ENCODE measurements at places on chromosomes 1 and 21.

DNA sequence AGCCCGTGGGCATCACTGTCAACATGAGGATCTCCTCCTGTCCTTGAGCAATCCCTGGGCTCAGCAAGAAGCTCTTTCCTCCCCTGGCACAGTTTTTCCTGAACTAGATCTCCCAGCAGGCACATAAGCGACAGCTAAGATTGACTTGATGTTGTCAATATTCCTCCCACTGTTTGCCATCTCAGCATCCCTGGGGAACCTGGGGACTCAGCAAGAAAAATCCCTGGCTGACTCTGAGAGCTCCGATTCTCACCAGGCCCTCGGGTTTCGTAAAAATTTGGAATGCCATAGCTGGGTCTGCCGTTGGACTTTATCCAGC lies 687.2 kb downstream of the MATN1 start:
- DNase-seq = no peak

- peak; percentile 51 for DNase-seq
These were observed 10.3 kb upstream of the LMNA start for GRCh38 chr1:156104065-156104810.

GRCh38 chr1:31289021-31289420 lies 7.6 kb downstream of the SNRNP40 start:
- no peak for DNase-seq

GRCh38 chr1:14332158-14332557 lies 266.3 kb upstream of the KAZN start:
- no peak for DNase-seq

- DNase-seq = no peak
These were observed 3.2 kb upstream of the OR2AK2 start for GRCh38 chr1:247961791-247962190.

DNA sequence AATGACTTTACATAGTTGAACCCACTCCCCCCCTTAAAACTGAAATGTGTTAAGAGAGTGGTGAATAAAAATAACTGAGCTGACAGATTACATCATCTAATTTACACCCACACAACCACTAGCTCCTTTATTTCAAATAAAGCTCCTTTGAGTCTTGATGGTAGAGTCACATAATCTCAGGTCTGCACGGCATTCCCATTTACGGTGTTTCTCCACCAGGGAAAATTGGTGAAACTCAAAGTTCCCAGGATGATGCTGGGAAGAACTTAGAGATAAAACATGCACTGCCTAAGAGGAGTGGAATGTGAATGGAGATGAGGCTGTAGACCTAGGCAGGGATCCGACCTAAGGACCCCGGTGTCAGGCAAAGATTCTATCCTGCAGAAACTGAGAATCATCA lies 727.8 kb upstream of the ADAMTS5 start:
- no peak for DNase-seq

GRCh38 chr1:21050031-21050430 lies 126.7 kb downstream of the EIF4G3 start:
- no peak for DNase-seq

DNA sequence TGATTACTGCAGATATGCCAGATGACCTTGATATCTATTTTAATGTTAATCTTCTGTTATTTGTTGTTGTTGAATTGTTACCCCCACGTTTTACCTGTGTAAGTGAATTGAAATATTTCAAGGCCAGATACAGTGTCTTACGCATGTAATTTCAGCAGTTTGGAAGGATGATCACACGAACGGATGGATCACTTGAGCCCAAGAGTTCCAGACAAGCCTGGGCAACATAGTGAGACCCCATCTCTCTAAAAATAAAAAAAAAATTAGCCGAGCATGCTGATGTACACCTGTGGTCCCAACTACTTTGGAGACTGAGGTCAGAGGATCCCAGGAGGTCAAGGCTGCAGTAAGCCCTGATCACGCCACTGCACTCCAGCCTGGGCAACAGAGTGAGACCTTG lies 32.2 kb downstream of the SDCCAG8 start:
- DNase-seq = no peak

DNA sequence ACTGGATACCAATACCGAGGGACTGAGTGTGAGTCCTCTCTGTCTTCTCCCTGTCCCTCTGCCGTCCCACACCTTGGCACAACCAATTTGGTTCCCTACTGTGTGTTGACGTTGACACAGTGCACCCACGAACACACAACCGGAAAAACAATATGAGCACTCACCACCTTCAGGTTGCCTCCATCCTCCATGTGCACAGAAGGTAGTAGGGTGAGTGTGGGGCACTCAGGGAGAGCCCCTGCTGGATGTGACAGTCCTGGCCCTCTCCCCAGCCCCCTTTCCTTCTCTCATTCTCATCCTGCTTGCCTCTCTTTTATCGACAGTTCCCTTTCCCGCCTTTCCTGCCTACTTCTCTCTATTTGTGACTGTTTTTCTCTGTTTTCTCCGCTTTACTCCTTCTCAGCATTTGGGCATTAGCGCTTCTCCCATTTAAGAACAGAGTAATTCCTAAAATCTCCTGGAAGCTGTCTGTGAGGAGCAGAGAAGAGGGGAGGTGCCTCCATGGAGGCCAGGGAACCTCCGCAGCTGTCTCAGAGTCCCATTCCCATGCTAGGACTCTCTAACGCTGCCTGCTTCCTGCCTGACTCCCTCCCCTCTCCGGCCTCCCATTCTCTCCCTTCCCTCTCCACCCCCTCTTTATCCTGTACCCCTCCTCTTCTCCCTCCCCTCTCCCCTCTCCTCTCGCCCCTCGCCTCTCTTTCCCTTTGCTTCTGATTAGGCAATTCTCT lies 16.4 kb downstream of the CADM3 start:
- DNase-seq = no peak

GRCh38 chr1:224623743-224624333 lies 7.7 kb downstream of the CNIH3 start:
- peak; percentile 72 for DNase-seq

- DNase-seq = no peak
These were observed 180.4 kb downstream of the FOXD2 start for GRCh38 chr1:47618222-47618720.

- DNase-seq = no peak
These were observed 3.0 kb upstream of the MFSD2A start for GRCh38 chr1:39951926-39952325.

- peak; percentile 45 for DNase-seq
These were observed 2.6 kb upstream of the MAPKAPK2 start for GRCh38 chr1:206682111-206682510.

GRCh38 chr1:90198616-90199332 lies 203.9 kb downstream of the ZNF326 start:
- DNase-seq = no peak

GRCh38 chr1:198929111-198929604 lies 290.3 kb downstream of the PTPRC start:
- no peak for DNase-seq

DNA sequence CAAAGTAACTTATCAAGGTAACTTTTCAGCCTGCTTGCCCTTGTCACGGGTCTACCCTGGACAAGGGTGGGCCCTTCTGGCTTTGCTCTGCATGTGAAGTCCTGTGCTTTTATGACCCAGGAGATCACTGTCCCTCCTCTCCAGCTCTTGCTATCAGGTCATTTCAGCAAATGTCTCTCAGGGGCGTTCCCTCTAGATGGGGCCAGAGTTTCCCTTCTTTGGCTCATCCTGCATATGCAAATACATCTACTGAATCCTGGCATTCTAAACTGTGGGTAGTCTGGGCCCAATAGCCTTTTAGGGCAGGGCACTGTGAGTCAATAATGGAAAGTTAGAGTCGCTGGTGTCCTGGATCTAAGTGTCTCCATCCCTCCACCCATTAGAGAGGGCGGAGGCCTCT lies 366.9 kb upstream of the USP24 start:
- no peak for DNase-seq

GRCh38 chr1:225430301-225430700 lies 2.5 kb upstream of the LBR start:
- DNase-seq = no peak

GRCh38 chr1:9269078-9269501 lies 23.6 kb upstream of the SPSB1 start:
- DNase-seq = no peak

DNA sequence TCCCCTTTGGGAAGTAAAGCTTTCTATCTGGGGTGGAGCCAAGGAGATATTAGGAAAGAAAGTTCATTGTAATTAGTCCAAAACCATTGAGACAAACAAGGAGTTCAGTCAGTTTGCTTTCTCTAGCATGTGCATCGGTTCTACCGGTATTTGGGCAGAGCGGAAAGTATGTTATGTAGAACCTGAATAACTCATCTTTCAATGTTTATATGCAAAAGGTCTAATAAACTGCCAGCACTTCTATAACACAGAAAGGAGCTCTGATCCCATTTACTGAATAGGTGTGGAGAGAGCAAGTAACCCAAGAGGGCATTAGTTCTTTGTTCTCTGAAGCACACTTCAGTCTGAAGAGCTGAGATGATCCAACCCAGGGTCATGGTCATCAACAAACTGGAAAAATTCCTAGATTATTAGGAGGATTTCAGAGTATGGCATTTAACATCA lies 3.5 kb downstream of the TGFB2 start:
- DNase-seq = no peak

GRCh38 chr21:33230545-33231324 lies 997 bp downstream of the IFNAR2 start:
- DNase-seq = peak; percentile 72

DNA sequence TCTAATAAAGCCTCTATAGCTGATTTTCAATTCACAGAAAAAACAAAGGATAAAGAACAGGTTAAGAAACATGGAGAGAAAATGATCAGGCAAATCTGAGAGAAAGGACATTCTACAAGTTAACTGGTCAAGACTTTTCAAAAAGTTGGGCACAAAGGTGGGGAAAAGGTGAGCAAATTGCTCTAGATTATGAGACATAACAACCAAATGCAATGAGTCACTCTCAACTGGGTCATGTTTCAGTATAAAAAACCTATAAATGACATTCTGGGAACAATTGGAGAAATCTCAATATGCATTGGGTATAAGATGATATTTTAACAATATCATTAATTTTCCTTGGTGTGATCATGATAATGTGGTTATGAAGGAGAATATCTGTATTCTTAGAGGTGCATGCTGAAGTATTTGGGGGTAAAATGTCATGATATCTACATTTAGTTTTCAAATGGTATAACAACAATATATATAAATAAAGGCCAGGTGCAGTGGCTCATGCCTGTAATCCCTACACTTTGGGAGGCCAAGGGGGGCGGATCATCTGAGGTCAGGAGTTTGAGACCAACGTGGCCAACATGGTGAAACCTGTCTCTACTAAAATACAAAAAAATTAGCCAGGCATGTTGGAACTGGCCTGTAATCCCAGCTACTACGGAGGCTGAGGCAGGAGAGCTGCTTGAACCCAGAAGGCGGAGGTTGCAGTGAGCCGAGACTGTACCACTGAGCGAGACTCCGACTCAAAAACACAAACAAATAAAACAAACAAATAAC lies 27.0 kb downstream of the ANKRD13C start:
- DNase-seq = no peak

GRCh38 chr1:36258960-36259344 lies 34.7 kb downstream of the THRAP3 start:
- DNase-seq = no peak

- no peak for DNase-seq
These were observed 110.8 kb downstream of the GREM2 start for GRCh38 chr1:240501115-240501514.

DNA sequence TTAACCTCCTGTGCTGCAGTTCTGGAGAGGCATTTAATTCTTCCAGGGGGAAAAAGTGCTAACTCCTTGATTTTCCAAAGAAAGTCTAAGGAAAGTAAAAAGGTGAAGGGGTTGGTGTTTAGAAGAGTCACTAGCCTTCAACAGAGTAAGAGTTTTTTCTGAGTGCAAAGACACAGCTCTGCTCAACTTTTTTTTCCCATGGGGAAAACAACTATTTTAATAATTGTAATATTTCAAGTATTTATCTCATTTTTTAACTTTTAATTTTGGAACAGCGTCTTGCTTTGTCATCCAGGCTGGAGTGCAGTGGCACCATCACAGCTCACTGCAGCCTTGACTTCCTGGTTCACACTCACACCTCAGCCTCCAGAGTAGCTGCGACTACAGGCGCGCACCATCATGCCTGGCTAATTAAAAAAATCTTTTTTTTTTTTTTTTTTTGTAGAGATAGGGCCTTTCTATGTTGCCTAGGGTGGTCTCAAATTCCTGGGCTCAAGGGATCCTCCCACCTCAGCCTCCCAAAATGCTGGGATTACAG lies 202.6 kb downstream of the APP start:
- DNase-seq = no peak

GRCh38 chr1:179883745-179884138 lies 1.7 kb downstream of the TOR1AIP1 start:
- DNase-seq = peak; percentile 45

GRCh38 chr1:91757763-91758460 lies 128.0 kb downstream of the TGFBR3 start:
- DNase-seq = no peak

DNA sequence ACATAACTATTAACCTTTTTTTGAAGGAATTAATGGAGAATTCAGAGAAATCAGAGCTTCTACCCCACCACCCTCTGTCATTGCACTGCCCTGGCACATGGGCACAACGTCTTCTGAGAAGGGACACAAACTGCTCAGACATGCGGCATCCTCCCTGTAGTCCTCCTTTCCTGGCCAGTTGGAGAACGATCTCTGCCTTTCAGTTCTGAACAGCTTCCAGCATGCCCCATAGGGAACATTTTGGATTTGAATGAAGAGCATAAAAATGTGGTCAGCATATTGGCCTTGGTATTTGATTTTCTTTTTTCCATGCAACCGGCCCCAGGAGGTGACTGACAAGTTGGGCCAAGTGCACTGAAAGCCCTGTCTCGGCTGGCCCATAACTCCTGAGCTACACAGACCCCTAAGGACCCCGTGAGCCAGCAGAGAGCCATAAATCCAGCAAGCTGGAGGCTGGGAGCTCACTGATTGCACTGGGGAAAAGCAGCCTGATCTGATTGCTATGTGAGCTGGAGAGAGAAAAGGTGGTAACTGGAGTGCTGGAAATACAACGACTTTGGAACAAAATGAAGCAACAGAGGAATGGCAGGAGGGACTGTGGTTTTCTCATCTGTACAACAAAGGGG lies 10.9 kb upstream of the BLACAT1 start:
- DNase-seq = no peak

- no peak for DNase-seq
These were observed 1.0 kb downstream of the ERVH48-1 start for GRCh38 chr21:42924433-42924751.

GRCh38 chr1:20540281-20540680 lies 12.1 kb upstream of the FAM43B start:
- DNase-seq = no peak

- no peak for DNase-seq
These were observed 1.3 kb downstream of the AMIGO1 start for GRCh38 chr1:109508001-109508872.

- DNase-seq = peak; percentile 95
These were observed 9.9 kb downstream of the RNF223 start for GRCh38 chr1:1063945-1064831.

- DNase-seq = no peak
These were observed 170.4 kb upstream of the ZC3H12A start for GRCh38 chr1:37303884-37304574.
